ENCODE measurements at places on chromosomes 7 and 10.
A peak's percentile ranks its signal among the peaks of the same experiment; 100 is the strongest.

DNA sequence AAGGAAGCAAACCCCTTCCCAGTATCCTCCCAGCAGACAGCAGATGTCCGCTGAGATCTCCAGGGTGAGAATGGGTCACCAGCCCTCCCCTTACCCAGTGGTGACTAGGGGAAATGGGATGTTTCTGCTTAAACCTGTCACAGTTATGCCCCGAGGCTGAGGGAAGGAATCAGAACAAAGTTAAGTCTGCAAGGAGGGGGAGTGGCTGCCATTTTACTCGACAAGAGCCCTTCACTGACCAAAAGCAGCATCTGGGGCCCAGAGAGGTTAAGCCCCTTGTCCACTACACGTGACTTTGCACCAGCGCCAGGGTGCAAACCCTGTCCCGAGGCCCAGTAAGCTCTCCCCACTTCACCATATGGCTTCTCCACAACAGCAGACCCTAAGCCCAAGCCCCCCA, 4.6 kb upstream of the NANOS1 start:
- DNase-seq = no peak

DNA sequence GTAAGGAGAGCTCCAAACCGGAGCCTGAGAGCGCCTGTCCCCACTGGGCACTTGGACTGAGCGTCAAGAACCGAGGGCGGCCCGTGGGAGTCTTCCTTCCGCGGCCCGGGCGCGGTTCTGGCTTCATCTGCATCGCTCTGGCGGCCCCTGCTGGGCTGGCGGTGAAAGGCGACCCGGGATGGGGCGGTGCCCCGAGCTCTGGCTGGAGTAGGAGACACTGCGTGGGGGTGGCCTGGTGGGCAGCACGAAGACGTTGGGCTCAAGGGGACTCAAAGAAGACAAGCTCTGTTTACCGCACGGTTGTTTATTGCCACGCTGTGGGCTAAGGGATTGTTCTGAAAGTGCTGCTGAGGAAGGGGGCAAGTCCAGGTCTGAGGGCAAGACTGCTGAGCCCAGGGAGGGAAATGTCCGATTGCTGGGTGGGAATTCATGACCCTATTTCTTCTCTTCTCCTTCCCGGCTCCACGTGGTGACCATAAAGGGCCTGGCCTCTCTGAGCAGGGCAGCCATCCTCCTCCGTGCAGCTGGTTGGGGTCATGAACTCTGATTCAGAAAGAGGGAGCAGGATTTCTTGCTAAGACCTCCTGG, 29.8 kb downstream of the PLAU start:
- DNase-seq = peak; percentile 87

DNA sequence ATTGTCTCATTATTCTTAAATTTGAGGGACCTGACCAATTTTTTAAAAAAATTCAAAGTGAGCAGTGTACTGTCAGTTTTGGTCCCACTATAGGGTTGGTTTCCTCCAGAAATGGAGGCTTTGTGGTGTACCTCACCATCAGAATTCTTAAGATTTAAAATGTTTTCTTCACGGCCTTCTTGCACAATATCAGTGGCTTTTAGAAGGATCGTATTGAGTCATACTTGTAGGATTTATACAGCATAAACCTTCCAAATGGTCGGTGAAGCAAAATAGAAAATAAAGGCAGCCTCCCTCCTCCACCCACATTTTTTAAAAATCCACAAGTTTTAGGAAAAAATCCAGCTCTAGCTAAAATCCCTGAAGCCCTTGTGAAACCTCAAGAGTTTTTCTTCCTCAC, 126.4 kb downstream of the RNLS start:
- DNase-seq = no peak

GRCh38 chr10:101749047-101750016, 26.6 kb downstream of the FGF8 start:
- peak; percentile 77 for DNase-seq

DNA sequence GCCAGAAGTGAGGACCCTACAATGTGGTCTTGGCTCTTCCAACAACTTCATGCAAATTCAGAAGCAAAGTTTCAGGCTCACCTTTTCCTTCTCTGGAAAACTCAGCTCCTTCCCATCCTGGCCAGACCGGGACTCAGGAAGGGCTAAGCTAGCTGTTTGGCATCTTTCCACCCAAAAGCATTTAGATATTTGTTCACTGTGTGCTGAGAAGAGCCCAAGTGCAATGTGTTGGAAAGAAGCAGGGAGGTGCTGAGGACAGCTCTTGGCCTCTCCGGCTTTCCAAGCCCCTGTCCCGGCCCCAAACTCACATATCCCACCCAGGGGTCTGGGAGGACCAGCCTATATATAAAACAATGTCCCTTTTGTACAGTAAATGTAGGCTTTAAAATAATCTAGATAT, 44.5 kb downstream of the MKI67 start:
- DNase-seq = no peak

DNA sequence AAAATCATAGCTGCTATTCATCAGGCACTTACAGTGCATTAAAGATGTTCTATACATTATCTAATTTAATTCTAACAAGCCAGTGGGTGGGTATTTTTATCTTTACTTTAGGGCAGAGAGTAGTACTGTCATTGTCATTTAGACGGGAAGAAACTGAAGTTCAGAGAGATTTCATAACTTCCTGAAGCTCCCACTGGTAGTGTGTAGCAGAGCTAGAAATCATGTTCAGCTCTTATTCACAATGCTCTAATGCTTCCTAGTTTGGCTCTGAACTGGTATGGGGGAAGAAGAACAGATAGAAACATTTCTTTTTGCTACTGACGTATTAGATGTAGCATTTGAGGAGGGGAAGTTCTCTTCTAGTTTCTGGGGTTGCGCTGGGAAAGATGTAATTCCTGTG, 116.7 kb downstream of the CYP26A1 start:
- DNase-seq = no peak

DNA sequence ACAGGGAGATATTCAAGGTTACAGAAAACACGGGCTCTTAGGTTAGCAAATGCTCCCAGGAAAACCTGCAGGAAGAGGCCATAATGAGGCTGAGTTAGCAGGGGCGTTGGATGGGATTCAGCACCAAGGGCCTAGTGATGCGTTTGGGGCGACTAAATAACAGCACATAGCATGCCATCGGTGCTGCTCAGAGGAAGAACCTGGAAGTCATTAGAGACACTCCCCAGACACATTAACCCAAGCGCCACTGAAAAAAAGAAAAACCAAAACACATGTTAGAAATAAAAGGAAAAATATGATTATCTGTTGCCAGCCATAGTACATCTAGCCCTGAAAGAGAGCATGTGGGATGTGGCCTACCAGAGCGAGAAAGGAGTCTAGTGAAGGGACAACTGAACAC, 28.8 kb upstream of the OPALIN start:
- DNase-seq = no peak

- DNase-seq = peak; percentile 60
These were observed 201.0 kb downstream of the EMX2 start for GRCh38 chr10:117743509-117743908.

All from retina (tissue), 1 donor.